ENCODE measurements at places on chromosomes 11 and 22.

GRCh38 chr11:65615950-65616574 is 486 bp downstream of the PCNX3 start:
- no peak for DNase-seq

DNA sequence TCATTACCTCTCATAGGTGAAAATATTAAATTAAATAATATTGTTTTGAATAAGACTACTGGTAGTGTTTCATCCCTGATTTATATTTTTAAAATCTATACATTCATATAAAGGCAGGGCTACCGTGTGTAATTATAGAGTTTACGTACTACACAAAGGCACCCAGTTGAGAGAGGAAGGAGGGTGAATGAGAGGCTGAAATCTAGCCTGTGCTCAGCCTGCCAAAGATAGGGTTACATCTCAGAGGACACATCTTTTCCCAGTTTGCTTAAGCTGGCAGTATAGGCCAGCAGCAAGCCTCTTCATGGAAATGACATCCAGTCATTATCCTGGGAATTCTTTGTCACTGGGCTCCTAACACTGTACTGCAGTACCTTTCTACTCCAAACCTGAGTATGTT is 7.5 kb upstream of the B3GNT6 start:
- DNase-seq: no peak

DNA sequence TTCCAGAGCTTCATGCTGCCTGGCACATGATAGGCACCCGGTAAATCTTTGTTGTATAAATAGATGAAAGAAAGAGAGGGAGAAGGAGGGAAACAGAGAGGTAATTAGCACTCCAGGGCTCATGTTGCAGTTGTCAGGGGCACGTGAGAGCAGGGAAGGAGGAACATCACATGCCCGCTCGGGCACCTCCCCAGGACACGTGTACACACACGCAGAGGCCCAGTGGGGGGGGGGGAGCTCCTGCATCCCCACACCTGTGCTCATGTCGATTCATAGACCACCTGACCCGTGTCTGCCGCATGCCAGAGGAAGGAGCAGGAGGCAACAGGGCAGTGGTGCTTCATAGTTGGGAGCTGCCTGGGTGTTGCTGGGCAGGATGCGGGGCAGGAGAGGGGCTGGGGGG is 37.1 kb upstream of the NNMT start:
- no peak for DNase-seq

- DNase-seq: no peak
Observed at GRCh38 chr11:1749395-1750351, 722 bp downstream of the IFITM10 start.

- no peak for DNase-seq
Observed at GRCh38 chr11:10982704-10983510, 125.1 kb upstream of the ZBED5 start.

GRCh38 chr22:28103596-28103995 is 184.5 kb upstream of the PITPNB start:
- no peak for DNase-seq

DNA sequence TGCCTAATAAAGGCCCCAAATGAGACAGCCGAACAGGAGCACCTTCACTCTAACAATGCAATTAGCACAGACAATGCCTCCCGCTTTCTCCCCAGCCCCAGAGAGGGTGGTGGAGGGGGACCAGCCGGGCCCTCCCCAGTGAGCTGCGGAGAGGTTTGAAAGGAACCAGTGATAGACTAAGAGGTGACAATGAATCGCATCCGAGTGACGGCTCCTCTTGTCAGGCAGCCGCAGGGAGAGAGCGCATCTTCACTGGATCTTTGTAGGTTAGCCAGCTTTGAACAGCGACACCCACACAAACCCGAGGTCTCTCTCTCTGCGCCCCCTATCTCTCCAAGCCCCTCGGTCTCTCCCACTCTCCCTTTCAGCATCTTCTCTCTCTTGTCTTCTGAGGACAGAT is 28.0 kb downstream of the FLRT1 start:
- no peak for DNase-seq

GRCh38 chr11:2464451-2465165 is 19.8 kb downstream of the KCNQ1 start:
- no peak for DNase-seq

- peak; percentile 9 for DNase-seq
Observed at GRCh38 chr22:36790648-36791047, 14.7 kb upstream of the IFT27 start.

DNA sequence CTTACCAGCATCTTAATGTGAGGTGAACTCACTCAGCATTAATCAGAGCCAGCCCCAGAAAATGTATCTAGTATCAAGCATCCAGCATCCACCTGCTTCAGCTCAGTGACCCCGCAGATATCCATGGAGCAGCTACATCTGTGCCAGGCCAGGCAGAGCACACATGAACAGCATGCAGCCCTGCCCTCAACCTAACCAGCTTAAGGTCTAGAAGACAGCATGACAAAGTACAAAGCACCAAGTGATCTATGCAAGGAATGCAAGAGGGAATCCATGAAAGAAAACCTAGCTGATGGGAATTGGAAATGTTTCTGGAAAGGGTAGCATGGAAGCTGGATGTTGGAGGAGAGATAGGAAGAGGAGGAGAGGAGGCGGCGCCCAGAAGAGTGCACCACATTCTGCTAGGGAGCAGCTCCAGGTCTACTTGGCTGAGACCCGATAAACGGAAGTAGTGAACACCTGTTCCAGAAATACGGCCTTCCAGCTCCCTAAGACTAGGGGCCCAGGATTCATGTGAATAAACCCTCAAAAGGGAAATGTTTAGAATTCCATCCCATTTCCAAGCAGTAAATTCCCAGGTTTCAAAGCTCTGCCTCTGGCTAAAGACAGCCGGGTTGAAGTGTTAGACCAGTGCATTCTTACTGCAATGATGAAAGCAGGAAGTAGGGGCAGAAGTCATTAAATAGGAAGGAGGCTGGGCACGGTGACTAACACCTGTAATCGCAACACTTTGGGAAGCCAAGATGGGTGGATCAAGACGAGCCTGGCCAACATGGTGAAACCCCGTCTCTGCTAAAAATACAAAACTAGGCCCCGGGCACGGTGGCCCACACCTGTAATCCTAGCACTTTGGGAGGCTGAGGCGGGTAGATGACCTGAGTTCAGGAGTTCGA is 23.5 kb upstream of the L3MBTL2 start:
- no peak for DNase-seq

GRCh38 chr11:46505741-46506482 is 87.9 kb downstream of the AMBRA1 start:
- no peak for DNase-seq

GRCh38 chr11:69452206-69452987 is 29.1 kb upstream of the LINC01488 start:
- DNase-seq: no peak

DNA sequence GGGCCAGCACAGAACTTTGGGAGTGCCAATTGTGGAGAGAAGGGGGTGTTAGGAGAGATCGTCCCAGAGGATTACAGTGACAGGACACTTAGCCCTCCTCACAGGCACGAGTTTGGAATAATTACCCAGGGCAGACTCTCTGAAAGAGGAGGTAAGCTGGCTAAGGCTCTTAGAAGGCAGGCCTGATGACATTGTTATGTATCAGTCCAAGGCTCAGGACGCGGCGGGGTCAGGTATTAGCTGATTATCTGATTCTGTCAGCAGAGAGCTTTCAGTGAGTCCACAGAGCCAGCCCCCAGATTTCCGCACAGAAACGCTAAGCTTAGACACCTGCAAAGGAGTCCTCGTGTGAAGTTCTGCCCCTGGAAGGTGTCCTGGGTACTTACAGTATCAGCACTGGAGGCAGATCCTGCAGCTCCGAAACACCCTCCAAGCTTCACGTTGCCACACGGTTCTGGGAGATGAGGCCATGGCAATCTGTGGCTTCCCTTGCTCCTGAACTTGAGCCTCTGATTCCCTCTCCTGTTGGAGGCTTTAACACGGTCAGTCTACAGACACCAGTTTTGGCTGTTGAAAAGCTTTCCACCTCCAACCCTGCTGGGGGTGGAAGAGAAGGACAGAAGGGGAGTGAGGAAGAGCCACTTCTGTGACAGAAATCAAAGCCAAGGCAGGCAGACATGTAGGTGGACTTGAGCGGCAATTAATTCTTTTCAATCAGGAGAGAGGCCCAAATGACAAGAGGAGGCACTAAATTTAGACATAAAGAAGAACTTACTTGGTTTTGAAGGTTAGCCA is 123.6 kb upstream of the CADM1 start:
- DNase-seq: no peak

- no peak for DNase-seq
Observed at GRCh38 chr11:2507945-2508749, 63.3 kb downstream of the KCNQ1 start.

DNA sequence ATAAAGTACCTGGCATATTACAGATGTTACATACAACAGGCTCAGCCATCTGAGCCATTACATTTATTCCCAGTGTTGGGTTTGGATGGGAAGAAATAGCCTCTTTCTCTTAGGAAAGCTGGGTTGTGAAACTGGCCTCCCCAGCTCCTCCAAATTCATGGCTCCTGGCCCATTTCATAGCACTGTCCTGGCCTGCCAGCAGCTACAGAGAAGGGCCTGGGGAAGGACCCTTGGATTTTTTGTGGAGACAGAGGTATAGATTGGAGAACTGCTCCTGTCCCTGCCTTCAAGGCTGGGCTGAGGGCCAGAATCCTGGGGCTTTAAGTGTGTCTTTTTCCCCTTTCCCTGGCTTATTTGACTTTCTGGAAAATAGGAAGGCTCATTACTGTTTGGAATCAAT is 18.0 kb downstream of the PKNOX2 start:
- no peak for DNase-seq

DNA sequence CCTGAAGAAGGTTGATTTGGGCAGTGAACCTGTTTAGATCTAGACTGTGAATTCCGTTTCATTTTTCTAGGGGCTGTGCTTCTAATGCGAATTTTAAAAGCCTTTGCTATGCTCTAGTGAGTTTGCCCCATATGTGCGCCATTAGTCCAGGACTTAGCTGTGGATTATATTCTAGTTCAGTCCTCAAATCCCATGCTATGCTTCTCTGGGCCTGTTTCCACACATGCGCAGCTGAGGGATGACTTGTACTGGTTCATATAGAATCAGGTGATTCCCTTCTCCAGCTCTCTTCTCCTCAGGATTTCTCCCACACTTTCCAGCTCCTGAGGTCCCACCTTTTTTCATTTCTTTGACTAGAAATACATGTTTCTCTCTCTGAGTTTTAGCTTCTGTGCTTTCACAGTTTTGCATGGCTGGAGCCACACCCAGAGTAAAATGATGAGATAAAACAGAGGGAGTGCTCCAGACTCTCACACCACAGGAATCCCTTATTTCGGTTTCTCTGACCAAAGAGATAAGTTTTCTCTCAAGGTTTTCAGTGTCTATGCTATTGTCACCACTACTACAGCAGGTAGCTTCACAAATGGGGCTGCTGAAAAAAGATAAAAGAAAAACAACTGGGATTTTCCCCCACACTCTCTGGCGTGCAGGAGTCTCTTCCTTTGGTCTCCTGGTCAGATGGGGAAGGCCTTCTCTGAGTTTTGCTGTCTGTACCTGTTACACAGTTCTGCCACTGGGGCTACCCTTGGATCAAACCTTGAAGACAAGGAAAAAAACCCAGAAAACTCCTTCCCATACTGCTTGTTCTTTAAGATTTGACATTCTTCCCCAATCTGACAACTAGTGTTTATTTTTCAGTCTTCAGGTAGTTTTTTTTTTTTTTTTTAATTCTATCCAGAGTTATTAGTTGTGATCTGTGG is 96.2 kb upstream of the TEAD1 start:
- DNase-seq: no peak

DNA sequence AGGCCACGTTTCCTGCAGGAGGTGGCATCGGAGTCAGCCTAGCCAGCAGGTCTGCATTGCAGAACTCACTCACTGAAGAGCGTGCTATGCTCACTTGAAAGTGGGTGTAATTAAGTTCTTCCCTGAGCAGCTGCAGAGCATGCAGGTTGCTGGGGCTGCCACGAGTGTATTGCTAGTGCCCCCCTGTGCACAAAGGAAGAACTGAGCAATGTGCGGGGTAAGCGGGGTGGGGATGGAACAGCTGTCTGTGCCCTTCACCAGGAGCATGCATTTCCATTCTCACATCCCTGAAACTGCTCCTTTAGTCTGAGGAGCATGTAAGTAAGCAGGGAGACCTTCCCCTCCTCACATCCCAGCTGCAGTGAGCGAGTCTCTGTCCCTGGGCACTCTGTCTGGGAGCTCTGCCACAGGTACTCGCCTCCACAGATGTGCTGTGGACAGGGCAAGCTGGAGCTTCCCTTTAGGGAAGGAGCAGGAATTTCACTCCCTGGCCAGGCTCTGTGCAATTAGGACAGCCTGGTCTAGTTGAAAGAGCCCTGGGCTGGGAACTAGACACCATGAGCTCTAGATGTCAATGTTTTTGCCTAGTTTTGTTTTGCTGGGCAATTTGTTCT is 1031.8 kb downstream of the NTM start:
- DNase-seq: no peak

- no peak for DNase-seq
Observed at GRCh38 chr11:64763526-64764039, 3.8 kb upstream of the PYGM start.

DNA sequence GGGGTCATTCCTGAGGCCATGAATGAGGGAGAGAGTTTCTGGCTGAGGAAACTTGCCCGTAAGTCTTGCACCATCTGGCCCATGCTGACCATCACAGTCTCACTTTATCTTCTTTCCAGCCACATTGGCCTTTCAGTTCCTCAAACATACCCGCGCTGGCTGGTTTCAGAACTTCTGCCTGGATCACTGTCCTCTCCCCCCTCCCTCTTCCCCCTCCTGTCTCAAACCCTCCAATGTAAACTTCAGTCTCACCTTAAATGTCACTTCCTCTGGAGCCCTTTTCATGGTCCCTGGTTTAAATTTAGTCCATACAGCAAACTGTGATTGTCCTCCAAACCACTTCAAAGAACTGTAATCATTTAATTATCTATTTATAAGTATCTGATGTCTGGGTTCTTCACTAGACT is 3.7 kb upstream of the TMEM109 start:
- DNase-seq: no peak

DNA sequence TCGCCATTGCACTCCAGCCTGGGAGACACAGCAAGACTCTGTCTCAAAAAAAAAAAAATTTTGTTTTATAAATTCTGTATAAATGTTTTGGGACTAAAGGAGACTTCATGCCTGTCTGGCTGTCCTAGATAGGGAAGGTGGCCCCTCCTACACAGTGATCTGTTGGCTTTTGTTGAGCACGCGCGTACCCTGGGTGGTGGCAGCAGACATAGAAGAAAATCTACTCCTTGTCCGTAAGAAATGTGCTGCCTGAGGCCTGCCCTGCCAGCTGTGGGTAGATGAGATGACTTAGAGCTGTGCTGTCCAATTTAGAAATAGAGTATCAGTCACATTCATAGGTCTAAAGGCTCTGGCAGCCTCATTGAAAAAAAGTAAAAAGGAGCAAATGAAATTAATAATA is 37.0 kb downstream of the AP2A2 start:
- DNase-seq: no peak

GRCh38 chr22:45966895-45967365 is 10.0 kb downstream of the WNT7B start:
- DNase-seq: no peak

DNA sequence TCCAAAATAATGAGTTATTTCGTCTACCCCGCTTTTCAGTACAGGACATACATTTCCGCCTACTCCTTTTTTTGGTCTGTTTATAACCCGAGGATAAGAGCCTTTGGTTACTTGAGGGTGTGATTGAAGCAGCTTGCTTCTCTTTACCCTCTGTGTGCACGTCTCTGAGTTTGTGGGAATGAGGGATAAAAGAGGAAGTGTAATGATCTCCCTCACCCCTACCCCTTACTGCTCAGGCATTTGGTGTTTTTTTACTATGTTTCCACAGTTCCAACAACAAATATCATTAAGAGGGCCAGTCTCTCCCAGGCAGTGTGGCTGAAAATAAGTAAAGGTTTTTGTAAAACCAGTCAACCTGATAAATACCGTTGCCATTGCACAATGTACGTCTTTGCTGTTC is 83.2 kb upstream of the GAL start:
- no peak for DNase-seq

- DNase-seq: no peak
Observed at GRCh38 chr11:43923406-43924111, 18.9 kb upstream of the C11orf96 start.
